ENCODE measurements at places on chromosomes 6 and 20.

GRCh38 chr6:33172688-33173534, 19.4 kb downstream of the COL11A2 start:
- no peak for DNase-seq

DNA sequence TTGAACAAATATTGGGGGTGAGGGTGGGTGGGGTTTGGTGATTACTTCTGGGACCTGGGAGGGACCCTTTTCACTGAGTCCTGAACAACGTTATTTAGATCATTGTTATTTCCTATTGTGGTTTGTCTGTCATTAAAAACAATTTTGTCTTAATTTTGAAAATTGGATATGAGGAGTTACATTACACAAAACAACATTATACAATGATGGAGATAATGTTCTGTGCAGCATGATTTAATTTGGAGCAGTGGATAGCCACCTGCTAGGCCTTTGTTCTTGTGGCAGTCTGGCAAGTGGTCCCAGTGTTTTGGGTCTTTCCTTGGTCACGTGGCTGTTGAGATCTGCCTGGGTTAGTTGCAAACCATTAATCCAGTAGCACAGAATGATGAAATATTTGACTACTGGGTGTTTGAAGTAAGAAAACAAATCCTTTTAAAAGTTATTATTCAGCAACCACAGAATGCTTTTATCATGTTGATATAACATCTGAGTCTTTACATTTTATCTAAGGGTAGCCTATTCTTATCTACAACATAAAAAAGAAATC, 172.8 kb downstream of the CDKAL1 start:
- no peak for DNase-seq

DNA sequence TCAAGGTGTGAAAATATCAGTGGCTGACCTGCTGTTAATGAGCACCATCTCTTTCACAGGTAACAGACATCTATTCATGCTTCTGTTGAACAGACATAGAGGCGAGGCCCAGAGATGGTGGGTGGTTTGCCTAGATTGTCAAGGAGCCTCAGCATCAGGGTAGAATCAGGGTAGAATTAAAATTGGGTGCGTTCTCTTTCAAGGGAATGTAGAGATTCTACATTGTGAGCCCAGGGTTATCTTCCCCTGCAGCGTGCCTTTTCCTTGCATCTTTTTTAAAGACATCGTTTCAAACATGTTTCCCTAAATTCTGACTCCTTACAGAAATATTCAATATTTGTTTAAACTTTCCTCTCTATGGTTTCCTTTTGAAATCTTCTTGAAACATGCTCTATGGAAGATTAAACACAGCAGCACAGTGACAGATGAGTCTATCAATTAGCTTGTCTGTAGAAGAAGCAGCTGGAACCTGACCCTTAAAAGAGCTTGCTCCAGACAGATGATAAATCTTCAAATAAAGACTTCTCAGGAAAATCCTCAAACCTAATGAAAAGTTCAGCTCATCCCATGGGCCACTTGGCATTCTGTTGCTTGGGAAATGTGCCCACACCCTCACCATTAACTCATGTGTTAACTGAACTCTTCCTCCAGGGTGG, 119.8 kb downstream of the IPCEF1 start:
- no peak for DNase-seq

GRCh38 chr20:1467355-1468116, 887 bp upstream of the NSFL1C start:
- DNase-seq: peak; percentile 31

Measured in CD4-positive, alpha-beta T cell treated with Interleukin-4 for 1 hour (primary cell).